Left ventricle myocardium superior (tissue), 1 donor: ENCODE measurements at places on chromosomes 2 and 18. TPM values are rescaled to one million over a fixed set of nuclear protein-coding genes. Genes with fewer than 3 reads are reported as not detected.

The CHRND gene
- not detected for total RNA-seq

DNA sequence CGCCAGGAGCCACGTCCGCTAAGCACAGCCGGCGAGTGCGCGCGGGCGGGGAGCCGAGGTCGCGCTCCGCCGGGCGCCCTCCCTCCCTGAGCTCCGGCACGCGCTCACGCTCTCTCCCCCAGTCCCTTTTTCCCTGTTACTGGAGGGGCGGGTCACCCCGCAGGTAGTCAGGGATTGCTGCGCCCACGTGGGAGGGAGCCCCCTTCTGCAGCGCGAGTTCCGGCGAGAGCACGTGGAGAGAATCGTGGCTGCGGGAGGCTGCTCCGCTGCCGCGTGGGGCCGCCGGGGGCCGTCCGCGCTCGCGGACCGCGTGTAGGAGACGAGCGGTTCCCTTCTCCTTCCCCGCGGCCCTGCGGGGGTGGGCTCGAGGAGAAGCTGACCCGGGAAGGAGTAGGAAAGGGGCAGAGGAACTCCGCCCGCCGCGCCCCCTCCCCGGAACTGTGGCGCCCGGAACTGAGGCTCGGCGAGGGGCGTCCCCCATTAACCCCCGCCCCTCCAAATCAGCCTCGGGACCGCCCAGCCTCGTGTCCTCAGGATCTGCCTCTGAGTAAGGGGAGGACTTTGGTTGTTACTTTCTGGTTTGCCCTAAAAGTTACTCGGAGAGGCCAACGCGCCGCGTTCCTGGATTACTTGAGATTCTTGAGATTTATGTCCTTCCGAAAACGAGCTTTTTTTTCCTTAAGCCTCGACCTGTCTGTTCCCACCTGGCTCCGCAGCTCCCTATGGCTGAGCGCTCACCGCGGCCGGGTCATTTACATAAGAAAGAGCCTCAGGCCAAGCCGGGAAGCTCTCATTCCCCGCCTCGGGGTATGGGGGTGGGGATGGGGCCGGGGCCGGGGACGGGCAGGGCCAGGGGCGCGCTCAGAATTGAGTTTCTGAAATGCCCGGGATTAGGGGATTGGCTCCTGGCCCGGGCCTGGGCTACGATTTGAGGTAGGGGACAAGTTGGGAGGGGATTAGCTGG lies 1.1 kb downstream of the HK2 start:
- DNase-seq: peak; percentile 54

DNA sequence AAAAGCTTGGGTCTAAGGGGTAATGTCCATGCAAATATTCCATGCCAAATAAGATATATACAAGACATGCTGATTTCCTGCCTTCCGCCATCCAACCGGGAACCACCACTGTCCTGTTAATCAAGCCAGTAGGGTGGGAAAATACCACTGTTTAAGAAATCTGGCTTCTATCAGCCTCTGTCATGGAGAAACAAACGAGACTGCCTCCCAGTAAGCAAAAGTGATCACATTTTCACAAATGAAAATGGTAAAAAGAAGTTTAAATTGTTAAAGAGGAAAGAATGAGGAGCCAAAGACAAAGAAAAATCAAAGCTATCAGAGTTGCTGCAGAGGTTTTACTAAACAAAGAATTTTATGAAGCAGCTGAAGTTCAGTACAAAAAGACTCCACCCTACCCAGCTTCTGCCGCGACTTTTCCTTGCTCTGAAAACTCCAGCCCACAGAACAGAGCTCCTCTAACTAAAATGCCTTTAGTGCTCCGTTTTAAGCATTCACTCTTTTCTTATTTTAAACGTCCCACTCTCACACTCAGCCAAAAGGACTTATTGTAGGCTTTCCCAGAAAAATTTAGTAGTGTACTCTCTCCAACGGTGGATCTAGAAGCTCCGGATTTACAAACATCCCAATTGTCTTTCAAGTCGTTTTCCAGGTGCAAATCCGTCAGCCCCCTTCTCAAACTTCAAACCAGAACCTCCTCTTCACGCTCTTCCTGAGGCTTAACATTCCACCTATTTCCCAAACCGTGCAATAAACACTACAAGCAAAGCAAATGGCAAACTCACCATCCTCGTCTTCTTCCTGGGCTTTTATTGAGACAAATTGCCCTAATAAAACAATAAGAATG lies 613 bp downstream of the COL5A2 start:
- DNase-seq: no peak

The LHCGR gene
- 0.10 TPM for total RNA-seq

The LNPK gene
- total RNA-seq: 37.2 TPM

DNA sequence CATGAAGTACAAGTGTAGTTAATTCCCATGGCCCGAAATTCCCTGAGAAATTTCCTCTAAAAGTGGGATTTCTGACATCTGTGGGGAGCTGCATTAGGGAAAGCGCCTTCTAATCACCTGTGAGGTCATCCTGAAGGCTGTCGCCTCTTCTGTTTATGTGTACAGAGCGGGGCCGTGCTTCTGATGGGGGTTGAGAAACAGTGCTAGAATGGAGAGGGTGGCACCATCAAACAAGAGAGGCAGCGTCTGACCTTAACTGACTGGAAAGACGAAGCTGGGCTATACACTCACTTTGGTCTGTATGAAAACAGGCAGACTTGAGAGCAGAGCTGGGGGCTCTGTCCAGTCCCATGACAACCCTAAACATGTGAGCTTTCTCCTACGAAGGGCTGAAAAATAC lies 44.2 kb upstream of the DNMT3A start:
- no peak for DNase-seq

The SLC16A14 gene
- 4.0 TPM for total RNA-seq

GRCh38 chr2:113061896-113062770 lies 3.1 kb downstream of the IL36RN start:
- DNase-seq: no peak
